Osteocyte (in vitro differentiated cells): ENCODE measurements at places on chromosomes 1 and 21. TPM values are rescaled to one million over a fixed set of nuclear protein-coding genes. Genes with fewer than 3 reads are reported as not detected.

DNA sequence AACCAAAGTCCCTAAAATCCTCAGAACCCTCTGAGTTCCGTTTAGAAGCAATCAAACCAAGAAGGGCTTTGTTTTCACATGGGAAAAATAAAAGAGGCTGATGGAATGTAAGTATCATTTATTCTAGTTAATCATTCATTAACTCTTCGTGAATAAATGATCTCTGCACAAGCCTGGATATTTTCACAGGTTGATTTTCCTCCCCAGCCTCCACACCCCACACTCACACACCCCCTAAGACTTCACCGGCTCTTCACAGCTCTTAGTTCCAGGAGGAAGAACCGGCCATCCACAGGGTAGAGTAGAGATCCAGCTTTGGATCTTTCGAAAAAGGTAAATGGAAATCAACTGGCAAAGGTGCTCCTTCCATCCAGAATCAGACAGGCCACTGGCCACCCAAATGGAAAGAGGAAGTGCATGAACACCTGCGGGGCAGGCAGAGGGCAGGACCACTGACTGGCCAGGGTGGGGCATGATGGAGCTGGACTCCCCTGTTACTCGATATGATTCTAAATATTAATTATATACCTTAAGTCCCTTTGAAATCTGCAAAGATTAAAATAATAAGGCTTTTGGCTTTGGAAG is 10.0 kb downstream of the C1orf198 start:
- no peak for DNase-seq

GRCh38 chr1:194929357-194929756 is 1678.9 kb downstream of the KCNT2 start:
- DNase-seq: no peak

DNA sequence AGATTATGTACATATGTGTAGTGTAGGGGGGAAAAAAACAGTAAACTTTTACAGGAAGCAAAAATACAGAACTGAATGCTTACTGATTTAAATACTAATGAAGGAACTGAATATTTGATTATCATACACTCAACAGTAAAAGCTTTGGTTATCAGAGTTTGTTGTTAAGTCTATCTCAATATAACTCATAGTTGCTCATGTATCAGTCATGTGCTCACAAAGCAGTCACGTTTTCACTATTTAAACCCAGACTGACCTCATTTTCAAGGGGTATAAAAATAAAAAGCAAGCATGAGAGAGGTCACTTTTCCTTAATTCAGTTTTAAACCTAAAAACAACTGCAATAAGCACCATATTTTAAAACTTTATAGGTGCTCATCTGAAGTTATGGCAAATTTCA is 6.9 kb upstream of the NRAS start:
- DNase-seq: no peak

GRCh38 chr1:115210302-115210711 is 121.0 kb upstream of the TSPAN2 start:
- DNase-seq: no peak

CFHR1 gene
- total RNA-seq: not detected in 2 replicates

CHODL gene
- total RNA-seq: 0.19 TPM in 1 of 2 replicates, not detected in the other

TEDDM1 gene
- total RNA-seq: not detected in 2 replicates

TADA1 gene
- 9.8 and 10.7 TPM in 2 replicates for total RNA-seq

MATN1 gene
- 0.39 and 0.99 TPM in 2 replicates for total RNA-seq
